GOT3 (cell line): ENCODE measurements at places on chromosomes 7 and 10.

- no peak for DNase-seq
Measured at GRCh38 chr7:2092279-2092678, 140.5 kb downstream of the MAD1L1 start.

DNA sequence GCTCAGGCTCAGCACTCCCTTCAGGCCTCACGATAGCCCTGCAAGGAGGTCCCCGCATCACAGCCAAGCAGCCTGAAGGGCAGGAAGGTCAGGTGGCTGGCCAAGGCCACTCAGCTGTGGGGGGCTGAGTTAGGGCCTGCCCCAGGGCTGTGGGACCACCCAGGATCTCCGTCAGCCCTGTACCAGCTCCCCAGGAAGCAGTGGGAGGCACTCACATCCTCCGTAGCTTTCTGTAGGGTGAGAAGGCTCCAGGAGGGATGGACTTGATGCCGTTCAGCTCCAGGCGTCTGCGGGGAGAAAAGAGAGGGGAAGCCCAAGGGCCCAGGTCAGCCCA lies 125.9 kb downstream of the SLIT1 start:
- DNase-seq = no peak

DNA sequence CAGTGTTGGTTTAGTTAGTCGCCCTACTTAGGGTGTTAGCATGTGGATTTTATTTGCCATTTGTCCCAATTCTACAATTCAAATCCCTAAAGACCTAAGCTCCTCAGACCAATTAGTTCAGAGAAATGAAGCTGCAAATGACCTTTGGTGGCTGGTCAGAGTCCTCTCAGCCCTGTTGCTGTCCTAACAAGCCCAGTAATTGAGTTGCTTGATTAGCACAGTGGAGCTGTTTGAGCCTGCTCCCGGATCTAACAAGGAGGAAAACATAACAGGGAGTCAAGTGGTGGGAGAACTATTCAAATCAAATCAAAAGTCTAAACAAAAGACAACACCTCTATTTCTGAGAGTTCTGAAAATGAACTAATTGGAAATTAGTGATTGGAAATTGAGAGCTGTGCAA lies 22.1 kb downstream of the ZDHHC6 start:
- DNase-seq = no peak

- no peak for DNase-seq
Measured at GRCh38 chr7:26700386-26700785, 164.0 kb downstream of the SKAP2 start.

DNA sequence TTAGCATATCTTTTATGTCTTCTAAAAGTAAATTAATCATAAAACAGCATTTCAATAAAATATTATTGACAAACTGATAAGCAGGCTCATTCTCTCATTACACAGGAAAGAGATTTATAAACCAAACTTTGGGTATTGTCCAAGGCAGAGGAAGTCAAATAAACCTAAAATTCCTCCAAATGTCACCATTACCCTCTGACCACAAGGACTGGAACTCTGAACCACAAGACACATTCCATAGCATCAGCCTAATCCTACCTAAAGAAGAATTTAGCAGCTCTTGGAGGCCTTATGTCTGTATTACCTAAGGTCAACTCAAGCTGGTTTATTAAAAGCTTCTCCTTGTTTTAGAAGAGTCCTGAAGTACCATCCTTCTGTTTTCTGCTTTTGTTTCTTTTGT lies 82.4 kb upstream of the SLC13A1 start:
- DNase-seq = no peak

GRCh38 chr7:66583490-66584110 lies 45.1 kb upstream of the KCTD7 start:
- no peak for DNase-seq

DNA sequence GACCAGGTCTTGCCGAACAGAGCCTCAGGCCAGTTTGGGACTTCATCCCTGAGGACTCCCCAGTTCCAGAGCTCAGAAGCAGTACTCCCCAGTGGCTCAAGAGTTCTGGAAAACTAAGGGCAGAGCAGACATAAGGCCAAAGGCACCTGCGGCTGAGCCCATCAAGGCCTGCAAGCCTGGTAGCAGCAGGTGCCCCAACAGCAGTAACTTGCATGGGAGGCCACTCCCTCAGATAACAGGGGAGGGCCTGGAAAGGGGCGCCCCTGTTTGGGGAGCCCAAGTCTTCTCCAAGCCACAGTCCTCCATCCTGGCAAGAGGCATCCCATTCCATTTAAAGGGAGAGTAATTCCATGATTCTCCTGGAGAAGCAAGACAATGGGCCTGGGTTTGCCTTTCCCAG lies 13.0 kb downstream of the POLL start:
- no peak for DNase-seq

DNA sequence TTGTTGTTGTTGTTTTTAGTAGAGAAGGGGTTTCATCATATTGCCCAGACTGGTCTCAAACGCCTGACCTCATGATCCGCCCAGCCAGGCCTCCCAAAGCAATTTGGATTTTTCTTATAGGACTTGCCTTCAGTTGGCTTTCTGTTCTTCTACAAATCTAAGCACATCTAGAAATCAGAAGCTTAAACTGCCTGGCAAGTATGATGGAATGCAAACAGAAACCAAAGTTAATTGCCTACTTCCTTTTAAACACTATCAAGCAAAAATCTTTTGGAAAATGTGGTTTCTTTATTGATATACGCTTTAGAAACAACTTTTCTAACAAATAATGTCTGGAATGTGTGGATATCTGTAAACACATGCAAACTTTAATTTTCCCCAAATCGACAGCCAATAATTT lies 64.9 kb downstream of the USP6NL start:
- no peak for DNase-seq

GRCh38 chr7:111050875-111051416 lies 40.0 kb upstream of the LRRN3 start:
- DNase-seq = no peak

DNA sequence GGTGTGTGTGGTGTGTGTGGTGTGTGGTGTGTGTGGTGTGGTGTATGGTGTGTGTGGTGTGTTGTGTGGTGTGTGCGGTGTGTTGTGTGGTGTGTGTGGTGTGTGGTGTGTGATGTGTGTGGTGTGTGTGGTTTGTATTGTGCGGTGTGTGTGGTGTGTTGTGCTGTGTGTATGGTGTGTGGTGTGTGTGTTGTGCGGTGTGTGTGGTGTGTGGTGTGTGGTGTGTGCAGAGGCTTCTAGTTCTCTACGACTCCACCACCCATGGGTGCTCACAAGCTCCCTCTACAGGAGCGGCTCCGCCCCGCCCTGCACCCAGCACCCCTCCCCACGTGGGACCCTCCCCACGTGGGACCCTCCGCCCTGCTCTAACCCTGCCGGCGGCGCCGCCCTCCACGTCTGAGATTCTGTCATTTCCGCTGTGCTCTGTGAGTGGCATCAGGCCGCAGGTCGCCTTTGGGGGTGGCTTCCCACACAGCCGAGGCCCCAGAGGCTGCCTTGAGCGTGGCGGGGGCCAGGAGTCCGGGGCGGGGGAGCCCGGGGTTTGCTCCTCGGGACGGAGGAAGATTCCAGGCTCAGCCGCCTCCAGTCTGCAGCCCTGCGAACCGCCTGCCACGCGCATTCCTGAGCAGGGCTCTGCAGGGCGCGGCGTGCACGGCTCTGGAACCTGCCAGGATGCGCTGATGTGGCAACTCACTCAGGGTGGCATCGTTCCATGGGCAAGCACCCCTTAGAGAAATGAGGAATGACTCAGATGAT lies 37.0 kb upstream of the DNAJB6 start:
- peak; percentile 25 for DNase-seq

- no peak for DNase-seq
Measured at GRCh38 chr10:97737770-97738265, 890 bp downstream of the ZFYVE27 start.

DNA sequence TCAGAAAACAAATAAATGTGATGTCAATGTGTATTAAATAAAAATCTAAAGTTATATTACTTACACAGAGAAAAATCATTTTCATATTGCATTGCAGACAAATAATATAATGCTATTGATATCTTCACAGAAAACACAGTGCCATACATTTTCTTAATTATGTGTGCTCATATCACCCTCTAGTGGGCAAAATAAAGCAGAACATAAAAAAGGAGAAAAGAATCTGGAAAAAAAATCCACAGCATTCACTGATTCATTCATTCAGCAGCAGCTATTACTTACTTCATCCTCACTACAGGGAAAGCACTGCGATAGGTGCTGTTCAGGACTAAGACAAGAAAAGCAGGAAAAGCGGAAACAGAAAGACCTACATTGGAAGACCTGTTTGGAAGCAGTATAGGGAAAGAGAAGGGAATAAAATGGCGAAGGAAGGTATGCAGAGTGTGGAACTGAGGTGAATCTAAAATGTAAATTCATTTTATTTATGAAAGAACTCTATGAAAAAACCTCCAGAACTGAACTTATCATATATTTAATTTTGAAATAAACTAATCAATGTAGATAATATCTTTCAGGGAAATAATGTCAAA lies 73.2 kb downstream of the POT1 start:
- DNase-seq = no peak

GRCh38 chr10:42998481-42999384 lies 78.1 kb upstream of the RET start:
- DNase-seq = no peak

DNA sequence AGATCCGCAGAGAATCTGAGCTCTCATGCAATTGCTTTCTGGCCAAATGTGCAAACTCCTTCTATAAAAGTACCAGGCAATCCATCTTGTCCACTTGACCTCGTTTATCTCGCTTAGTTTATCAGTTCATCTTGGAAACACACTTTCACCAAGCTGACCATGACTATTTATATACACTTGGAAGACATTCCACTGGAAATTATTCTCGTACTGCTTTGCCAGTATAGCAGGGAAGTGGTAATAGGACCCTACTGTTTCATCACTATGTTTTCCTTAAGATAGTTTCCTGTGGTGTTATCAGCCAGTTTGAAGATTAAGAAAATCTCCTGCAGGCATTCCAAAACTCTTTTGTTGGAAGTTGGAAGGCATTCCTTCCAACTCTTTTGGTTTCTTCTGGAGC lies 115.3 kb upstream of the FAM171A1 start:
- DNase-seq = no peak

DNA sequence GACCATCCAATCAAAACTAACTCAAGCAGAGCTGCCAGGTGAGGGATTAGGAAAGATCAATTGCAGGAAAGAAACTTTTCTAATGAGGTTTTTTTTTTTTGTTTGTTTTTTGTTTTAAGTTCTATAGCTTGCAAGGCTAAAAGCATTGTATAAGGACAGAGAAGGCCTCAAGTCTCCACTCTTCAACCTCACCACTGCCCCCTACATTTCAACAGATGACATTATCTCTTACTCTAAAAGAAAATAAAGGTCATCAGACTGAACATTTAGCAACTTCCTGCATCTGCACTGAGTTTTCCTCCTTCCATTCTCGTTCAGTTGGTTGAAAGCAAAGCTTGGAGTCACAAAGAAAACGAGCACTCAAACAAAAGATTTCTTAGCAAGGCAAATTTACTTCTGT lies 45.2 kb upstream of the EXOC4 start:
- DNase-seq = no peak

DNA sequence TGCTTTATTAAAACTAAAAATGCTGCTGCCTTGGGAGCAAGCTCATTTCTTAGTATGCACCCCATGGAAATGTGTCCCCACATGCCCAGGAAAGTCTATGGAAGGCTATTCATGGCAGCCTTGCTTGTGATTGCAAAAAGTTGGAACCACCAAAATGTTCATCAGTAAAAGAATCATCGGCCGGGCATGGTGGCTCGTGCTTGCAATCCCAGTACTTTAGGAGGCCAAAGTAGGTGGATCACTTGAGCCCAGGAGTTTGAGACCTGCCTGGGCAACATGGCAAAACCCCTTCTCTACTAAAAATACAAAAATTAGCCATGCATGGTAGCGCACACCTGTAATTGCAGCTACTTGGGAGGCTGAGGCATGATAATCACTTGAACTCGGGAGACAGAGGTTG lies 79.8 kb downstream of the ARHGAP22 start:
- DNase-seq = no peak

DNA sequence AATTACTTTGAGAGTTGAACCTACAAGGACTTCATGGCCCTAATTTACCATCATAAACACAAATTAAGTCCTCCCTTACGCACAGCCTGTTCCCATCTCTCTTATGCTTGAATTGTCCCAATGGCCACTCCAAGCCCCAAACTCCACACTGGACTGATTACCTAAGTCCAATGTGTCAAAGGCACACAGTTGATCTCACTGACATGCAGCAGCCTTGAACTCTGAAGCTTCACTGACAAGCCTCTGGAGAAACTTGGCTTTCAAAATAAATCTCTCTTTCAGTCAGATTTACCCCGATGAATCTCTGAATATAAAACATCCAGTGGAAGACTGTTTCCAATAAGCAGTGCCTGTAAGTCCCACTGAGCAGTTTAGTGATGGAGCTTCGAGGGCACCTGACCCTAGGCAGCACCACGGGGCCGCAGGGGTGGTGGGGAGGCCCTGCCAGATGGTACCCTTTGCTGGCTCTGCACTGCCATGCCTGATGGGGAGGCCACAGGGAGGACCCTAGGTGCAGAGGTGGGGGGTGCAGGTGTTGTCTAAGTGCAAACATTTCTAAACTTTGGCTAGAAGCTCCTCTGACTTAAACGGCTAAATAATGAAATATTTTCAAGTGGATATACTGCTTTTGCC lies 3.3 kb upstream of the MAT1A start:
- no peak for DNase-seq

GRCh38 chr10:69807122-69807521 lies 5.4 kb downstream of the COL13A1 start:
- no peak for DNase-seq

GRCh38 chr7:124566583-124566982 lies 199.0 kb downstream of the GPR37 start:
- DNase-seq = no peak

DNA sequence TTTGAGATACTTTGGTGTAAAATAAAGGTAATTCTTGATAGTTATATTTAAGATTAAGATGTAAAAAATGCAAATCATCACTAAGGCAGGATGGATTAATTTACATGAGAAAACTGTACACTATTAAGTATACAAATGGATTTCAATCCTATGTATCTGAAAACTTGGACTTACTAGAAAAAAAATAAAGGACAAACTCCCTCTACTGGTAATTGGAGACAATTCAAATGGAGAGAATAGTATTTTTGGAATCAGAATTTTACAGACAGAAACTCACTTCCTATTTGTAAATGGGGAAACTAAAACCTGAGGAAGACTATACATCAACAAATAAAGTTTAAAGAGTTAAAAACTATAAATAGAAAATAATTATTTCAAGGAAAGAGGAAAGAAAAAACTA lies 62.6 kb downstream of the CUL2 start:
- DNase-seq = no peak

DNA sequence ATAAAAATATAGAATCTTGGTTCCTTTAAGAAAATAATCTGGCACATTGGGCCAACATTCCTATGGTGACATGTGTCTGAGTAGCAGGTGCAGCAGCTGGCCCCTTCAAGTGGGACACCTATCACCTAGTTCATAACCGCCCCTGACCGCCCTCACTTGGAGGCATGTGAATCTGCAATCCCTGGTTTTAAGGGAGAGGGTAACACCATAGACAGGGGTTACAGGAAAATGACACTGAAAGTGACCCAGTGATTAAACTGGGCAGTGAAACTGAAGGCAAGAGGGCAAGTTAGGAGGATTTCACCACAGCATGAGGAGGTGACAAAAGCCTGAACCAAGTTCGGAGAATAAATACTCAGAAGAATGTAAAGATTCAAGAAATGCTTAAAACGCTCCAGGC lies 1.1 kb downstream of the RSU1 start:
- DNase-seq = no peak

- no peak for DNase-seq
Measured at GRCh38 chr7:105112440-105113418, 98.7 kb downstream of the KMT2E start.
